T follicular helper cell (primary cell): ENCODE measurements at places on chromosomes 11 and 22.

- no peak for DNase-seq
These were observed 80.1 kb upstream of the RTL6 start for GRCh38 chr22:44578110-44578457.

DNA sequence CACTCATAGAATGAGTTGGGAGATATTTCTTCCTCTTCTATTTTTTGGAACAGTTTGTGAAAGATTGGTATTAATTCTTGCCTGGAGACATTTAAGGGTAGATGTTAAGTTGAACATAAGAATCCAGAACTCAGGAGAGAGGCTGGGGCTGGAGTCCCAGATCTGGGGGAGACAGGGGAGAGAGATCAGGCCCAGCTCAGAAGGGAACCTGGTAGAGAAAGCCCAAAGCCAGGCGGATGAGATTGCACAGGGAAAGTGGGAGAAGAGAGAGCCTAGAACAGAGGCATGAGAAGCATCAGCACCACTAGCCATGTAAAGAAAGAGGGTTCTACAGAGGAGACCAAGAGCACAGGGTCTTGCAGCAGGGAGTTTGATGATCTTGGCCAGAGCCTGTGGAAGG, 13.0 kb upstream of the GNAZ start:
- no peak for DNase-seq

DNA sequence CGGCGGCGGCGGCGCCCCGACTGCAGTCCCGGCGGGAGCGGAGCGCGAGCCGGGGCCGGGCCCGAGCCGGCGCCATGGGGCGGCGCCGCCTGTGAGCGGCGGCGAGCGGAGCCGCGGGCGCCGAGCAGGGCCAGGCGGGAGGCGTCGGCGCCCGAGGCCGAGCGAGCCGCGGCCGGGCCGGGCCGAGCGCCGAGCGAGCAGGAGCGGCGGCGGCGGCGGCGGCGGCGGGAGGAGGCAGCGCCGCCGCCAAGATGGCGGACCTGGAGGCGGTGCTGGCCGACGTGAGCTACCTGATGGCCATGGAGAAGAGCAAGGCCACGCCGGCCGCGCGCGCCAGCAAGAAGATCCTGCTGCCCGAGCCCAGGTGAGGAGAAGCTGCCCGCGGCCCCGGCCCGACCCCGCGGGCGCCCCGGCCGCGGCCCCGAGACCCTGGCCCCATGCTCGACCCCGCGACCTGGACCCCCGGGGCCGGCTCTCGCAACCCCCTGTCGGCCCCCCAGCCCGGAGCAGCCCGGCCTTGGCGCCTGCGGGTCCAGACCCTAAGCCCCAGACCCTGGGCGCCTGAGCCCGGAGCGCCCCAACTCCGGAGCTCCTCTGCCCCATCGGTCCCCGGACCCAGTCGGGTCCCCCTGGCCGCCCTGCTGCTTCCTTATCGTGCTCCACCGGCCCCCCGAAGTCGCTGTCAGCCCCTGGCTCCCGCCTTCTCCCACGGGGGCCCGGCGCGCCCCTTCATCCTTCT, at the start of gene GRK2:
GRK2 (plus strand) TSS at position 25 of the 739 bp plus-strand sequence; CDS start at position 252, 227 bp downstream.
- peak; percentile 32 for DNase-seq

GRCh38 chr11:7512525-7513233, 1.1 kb upstream of the PPFIBP2 start:
- DNase-seq: no peak

DNA sequence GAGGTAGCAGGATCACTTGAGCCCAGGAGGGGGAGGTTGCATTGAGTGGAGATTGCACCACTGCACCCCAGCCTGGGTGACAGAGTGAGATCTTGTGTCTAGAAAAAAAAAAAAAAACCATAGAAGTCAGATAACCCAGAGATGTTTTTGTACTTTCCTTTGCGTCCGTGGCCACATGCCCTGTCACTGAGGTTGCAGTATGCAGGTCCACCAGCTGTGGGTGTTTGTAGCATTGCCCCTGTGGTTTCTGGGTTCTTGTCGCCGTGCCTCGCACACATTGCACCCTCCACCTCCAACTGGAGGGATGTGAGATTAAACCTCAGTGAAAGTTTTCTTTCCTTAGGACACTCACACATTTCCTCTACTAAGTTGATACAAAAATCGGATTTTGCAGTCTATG, 70.3 kb downstream of the TNRC6B start:
- DNase-seq: peak; percentile 44

GRCh38 chr11:15418921-15419320, 304.2 kb downstream of the INSC start:
- DNase-seq: no peak

DNA sequence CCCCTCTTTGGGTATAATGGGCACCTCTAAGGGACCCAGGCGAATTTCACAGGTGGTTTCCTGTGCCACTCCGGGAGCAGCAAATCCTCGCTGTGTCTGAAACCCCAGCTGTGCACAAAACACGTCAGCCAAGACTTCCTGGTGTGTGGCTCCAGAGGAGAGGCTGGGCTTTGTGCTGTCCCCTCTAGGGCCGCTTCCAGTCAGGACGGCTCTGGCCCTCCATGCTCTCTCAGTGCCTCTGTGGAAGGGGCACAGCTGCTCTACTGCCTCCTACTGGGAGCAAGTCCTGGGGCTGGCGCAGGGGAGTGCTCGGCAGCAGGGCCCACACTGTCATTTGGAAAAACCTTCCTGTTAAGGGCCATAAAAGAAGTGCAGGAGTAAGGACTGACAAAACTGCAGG, 23.7 kb upstream of the ARFGAP3 start:
- no peak for DNase-seq

GRCh38 chr11:117045956-117046355, 52.3 kb downstream of the SIK3 start:
- no peak for DNase-seq

GRCh38 chr11:126507646-126508045, 152.2 kb downstream of the ST3GAL4 start:
- no peak for DNase-seq

DNA sequence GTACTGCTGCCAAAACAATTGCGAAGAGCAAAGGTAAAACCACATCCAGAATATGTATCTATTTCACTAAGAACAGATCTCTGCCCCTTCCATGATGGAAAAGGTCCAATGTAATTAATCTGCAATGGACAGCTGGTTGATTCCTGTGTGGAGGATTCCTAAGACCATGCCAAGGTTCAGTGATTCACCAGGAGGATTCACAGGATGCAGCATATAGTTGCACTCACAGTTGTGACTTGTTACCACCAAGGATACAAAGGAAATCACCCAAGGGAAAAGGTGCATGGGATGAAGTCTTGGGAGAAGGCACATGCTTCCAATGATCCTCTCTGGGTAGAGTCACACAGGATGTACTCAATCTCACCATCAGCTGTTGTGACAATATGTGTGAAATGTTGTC, 35.1 kb upstream of the CUL5 start:
- DNase-seq: no peak

DNA sequence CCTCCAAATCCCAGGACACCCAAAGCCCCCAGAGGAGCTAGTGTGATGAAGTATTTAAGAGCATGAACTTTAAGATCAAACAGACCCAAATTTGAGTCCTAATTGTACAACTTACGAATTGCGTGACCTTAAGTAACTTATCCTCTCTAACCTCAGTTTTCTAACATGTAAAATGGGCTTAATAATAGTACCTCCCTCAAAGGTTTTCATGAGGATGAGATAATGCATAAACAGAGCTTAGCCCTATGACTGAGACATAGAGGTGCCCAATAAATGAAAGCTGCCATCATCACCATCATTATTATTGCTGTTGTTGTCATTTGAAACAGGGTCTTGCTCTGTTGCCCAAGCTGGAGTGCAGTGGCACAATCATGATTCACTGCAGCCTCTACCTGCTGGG, 9.2 kb downstream of the SCN2B start:
- no peak for DNase-seq

- no peak for DNase-seq
These were observed 1.4 kb upstream of the UVRAG start for GRCh38 chr11:75813622-75814039.

DNA sequence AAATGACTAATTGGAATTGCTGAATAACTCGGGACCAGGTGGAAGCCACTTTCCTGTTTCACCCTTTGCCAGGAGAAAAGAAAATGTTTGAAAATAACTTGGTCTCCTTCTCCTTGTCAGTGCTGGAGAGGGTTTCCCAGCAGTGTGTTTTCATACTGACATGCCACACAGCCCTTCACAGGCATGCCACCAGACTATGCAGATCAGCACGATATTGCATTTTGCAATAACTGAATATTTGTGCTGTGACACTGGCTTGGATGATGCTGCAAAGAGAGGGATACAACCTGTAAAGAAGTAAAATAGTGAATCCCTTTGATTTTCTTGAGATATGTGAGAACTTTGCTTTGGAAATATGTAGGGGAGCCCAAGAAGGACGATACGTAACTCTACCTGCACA, 200.0 kb upstream of the NAV2 start:
- no peak for DNase-seq

GRCh38 chr22:45240104-45240809, 437 bp downstream of the KIAA0930 start:
- peak; percentile 14 for DNase-seq

DNA sequence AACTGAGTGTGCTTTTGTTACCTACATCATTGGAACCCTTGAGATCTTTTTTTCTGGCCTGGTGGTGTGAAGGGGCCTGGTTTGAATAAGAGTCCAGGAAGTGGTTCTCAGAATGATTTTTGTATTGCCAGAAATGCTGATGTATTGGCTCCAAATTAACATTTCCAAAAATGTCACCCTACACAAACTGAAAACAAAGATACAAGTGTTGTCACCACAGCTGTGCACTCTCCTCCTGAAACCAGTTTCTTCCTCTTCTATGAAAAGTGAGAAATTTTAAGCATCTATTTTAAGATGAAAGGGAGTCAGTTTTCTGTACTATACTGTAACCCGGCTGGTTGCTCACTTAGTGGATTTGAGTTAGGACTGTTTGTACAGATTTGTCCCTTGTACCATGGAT, 218.8 kb downstream of the PGR start:
- no peak for DNase-seq

GRCh38 chr11:112455791-112456190, 195.1 kb upstream of the PLET1 start:
- no peak for DNase-seq

DNA sequence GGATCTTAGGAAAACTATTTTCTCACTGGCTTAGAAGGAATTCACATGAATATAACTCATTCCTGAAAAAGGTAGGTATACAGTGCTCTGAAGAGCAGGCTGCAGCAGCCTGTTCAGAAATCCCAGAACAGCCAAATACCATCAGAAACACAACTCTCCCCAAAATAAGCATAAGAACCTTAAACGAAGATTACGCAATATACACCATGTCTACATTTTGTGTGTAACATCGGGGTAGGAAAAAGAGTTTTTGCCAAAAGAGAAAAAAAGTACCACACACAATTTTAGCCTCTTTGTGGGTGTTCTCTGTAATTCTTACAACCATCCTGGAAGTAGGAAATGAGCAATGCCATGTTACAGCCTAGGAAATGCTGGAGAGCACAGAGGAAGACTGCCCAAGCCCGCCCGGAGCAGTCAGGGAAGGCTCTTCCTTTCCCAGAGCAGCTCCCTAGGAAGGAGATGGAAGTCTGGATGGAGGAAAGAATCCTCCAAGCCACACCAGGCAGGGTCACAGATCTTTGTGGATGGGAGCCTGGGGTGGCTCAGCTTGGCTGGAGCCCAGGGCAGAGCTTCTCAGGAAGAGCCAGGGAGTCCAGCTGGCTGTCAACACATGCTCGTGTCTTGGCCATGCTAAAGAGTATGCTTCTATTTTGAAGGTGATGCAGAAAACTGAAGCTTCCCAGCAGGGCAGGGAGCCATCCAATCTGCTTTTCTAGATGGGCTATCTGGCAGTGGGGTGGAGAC, 49.7 kb upstream of the ARFGAP3 start:
- DNase-seq: no peak

DNA sequence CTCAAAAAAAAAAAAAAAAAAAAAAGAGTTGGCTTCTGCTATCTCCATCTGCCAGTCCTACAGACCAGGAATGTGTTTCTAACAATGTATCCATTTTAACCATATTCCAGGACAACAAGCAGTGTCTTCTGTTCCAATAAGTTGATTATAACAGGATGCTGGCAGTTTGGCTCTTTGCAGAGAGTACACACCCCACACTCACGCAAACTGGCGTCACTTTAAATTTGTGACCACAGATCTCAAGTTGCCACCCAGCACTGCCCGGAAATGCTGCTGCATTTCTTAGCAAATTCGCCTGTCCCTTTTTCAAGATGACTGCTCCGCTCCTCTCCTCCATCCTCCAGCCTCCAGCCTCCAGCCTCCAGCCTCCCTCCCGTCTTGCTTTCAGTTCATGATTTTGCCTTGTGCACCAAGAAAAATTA, 44.3 kb downstream of the SCGB1A1 start:
- no peak for DNase-seq

DNA sequence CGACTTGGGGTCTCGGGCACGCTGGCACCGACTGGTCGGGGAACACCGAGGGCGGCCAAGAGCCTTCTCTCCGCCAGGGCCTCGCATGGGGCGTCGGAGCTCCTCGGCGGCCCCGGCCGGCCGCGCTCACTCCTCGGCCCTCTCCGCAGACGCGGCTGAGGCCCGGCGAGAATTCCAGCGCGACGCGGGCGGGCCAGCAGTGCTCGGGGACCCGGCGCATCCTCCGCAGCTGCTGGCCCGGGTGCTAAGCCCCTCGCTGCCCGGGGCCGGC, 5.6 kb downstream of the TBX1 start:
- no peak for DNase-seq

DNA sequence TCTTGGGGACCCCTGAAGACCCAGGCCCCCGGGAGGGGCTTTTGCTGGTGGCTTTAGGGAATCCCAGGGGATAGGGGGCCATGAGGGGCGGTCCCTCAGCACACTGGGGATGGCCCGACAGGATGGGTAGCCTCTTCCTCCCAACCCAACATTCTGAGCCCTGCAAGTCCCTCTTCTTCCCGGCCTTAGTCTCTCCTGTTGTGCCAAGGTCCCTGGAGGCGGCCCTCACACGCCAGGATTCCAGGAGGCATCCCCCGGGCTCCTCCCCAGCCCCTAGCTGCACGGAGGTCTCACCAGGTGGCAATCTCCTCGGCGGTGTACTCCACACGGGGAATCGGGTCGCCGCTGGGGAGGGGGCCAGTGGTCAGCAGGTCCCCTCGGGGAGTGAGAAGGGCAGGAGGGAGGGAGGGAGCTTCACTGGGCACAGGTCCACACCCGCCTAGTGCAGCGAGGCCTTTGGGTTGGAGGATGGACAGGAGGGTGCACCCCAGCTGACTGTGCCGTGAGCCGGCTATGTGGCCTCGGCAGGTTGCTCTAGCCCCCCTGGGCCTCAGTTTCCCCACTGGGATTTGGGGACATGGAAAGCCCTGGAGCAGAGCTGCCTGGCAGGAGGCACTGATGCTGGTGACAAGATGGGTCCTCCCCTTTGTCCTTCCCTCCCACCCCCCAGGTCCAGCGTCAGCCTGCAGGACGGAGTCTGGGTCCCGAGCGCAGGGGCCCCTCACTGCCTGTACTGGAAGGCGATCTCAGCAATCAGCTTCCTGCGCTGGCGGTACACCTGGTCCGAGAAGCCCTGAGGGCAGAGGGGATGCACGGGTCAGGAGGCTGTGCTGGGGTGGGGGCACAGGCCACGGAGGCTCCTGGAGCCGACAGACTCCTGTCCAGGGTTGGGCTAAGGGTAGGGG, 4.2 kb downstream of the TH start:
- no peak for DNase-seq

- no peak for DNase-seq
These were observed 101.8 kb downstream of the USP35 start for GRCh38 chr11:78290293-78291176.
